ENCODE measurements at places on chromosomes 4 and X.

DNA sequence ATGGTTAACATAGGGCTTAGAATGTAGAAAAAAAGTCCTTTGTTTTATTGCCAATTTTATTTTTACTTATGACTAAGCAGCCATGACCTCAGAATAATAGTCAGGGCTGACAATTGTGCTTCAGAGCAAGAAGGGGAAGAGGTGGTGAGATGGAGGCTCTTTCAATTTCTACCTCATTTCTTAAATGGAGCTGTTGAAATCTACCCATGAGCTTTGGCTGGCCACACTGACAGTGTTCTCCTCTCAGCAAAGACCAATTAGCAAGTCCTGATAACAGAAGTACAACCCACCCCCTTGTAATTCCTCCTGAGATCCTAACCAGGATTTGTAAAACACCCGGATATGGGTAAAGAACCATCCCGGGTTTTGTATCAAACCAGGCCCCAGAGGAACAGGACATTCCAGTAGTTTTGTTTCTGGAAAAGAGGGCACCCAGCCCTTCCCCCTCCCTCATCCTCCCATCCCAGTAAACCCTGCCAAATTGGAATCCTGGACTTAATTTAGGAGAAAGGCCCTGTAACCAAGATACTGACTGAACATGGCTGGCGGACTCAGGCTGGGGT lies at the start of gene HEPH:
HEPH (plus strand) TSS at position 399 of the 563 bp plus-strand sequence. CDS start 6,324 bp downstream, outside the sequence.
- DNase-seq, result no peak

DNA sequence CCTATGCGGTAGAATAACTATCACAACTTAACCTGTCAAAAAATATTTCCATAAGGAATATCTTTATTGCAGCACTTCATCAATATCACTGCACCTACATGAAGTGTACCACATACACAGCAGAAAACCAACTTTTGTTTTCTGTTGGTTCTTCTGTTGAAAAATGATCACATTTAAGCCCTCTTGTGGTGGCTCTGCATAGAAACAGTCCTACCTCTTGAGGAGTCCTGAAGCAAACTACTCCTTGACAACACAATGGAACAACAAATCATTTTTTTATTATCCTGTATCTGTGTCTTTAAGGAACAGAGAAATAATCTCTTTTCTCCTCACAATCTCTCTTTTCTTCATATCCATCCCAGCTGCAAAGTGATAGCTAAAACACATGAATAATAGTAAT lies 39.8 kb upstream of the ATOH1 start:
- DNase-seq, result no peak

DNA sequence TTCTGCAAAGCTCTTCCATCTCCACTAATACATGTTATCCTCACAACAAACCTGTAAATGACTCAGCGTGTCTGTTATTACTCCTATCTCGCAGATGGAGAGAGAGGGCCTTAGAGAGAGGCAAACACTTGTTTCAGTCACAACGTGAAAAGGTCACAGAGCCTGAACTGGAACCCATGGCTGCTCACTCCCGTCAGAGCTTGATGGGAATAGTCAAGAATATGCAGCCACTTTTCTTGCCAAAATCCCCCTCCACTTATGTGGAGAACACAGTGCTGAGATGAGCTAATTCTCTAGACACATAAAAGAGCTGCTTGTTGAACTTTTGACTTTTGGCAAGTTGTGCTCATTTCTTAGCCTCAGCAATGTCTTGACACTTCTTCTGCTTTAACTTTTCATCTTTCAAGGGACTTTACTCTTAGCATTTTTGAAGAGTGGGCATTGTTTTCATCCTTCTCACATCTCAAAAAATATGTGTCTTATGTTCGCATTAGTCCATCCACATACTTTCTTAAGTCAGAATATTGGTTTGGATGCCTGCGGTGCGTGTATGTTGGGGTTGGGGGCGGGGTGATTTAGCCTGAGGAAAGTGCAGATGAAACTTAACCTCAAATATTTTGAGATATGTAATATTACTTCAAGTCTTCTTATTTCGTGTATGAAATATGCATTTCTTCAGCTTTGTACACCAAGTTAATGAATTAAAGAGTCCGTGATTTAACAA lies 69.2 kb downstream of the SYNPO2 start:
- DNase-seq, result peak; percentile 10

- no peak for DNase-seq
These were observed 47.4 kb upstream of the GPM6B start for GRCh38 chrX:13864264-13864663.

DNA sequence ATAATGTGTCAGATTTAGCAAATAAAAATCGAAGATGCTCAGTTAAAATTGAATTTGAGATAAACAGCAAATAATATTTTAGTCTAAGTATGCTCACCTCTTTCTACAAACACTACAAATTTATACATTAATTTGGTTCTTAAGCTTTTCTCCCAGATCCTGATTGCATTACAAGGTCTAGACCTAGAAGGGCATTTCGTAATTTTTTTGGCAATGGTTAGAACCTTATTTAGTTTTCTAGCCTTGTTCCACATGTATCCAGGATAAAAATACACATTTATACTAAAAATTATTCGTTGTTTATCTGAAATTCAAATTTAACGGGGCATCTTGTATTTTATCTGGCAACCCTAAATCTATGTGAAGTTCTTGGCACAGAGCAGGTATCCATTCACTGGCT lies 2.5 kb upstream of the CDKL5 start:
- DNase-seq, result no peak

- DNase-seq, result no peak
These were observed 19.5 kb upstream of the HADH start for GRCh38 chr4:107970063-107970798.

- DNase-seq, result no peak
These were observed 381 bp downstream of the TXK start for GRCh38 chr4:48133669-48134068.

DNA sequence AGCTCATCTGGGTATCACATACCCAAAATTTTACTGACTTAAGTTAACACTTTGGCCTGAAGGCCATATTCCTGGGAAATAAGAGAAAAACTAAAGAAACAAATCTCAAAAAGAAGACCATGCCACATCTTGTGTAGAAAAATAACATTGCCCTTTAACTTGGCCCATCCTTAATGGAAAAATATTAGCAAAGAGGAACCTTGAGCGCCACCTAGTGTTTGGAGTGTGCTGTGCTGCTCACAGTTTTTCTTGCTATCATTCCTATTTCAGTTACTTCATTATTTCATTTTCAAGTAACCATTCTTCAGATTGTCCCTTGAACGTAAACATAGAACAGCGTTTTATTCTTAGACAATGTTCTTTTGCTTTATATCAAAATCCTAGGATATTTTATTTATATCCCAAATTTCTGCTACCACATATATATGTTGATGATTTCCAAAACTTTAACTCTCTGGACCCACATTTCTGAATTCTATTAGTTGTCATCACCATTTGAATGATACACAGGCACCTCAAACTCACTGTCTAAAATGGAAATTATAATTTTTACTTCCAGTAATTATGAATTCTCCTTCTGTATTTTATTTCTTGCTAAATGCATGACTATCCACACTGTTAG lies 999.0 kb upstream of the ADGRL3 start:
- DNase-seq, result peak; percentile 34

- DNase-seq, result no peak
These were observed 83.5 kb downstream of the CHRNA9 start for GRCh38 chr4:40418430-40419230.

DNA sequence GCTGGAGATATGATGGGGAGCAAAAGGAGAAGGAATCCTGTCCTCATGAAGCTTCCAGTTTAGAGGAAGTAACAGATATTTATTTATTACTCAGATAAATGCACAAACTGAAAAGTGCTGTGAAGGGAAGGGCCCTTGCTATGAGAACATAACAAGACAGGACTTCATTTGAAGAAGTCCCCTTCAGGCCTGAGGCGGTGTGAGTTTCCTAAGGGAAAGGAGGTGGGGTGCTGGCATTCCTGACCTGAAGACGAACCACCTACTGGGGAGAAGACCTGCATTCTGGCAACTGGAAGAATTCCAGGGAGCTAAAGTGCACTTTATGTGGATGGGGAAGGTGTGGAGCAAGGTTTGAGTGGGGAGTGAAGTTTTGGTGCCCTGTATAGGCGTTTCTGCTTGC lies 15.9 kb upstream of the SPARCL1 start:
- DNase-seq, result no peak

GRCh38 chrX:9310616-9311015 lies 154.2 kb upstream of the TBL1X start:
- no peak for DNase-seq

DNA sequence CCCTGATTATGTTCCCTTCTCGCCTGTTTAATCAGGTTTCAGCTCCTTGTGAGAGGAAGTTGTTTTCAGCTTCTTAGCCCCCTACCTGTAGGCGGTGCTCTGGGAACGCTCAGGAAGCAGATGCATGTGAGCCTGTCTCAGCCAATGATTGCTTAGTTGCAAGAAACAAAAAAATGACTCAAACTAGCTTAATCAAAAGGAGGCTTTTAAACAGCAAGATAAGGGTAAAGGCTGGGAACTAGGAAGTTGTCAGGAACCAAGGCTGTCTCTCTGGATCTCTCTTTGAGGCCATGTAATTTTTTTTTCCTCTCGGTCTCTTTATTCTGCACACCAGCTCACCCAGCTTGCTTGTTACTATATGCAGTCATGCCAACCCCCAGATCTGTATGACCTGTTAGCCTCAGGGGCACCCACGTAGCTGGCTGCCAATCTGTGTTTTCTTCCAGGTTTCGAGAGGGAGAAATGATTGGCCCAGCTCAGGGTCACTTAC lies 109.1 kb downstream of the PTTG2 start:
- peak; percentile 47 for DNase-seq

DNA sequence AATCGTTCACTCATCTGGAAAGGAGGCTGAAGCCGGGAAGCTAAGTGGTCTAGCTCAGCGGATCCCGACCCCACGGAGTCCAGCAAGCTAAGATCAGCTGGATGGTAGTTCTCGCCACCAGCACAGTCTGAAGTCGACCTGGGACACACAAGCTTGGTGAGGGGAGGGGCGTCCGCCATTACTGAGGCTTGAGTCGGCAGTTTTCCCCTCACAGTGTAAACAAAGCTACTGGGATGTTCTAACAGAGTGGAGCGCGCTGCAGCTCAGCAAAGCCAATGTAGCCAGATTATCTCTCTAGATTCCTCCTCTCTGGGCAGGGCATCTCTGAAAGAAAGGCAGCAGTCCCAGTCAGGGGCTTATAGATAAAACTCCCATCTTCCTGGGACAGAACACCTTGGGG lies 555.4 kb downstream of the BCOR start:
- DNase-seq, result no peak

DNA sequence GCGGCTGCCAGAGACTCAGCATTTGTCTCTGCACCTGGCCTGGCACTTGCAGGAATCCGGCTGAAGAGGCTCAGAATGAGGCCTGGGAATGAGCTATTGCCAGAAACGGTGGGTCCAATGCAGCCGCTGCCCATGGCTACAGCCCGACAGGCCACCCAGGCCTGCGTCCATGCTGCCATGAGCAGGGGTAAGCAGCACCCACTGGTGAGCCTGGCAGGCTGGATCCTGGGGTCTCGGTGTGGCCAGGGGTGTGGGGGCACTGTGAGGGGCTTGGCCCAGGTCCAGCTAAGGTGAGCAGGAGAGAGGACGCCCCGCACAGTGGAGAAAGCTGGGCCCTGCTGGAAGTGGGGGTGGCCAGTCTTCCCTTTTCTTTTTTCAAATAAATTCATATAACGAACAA lies 60.3 kb upstream of the MXD4 start:
- no peak for DNase-seq

DNA sequence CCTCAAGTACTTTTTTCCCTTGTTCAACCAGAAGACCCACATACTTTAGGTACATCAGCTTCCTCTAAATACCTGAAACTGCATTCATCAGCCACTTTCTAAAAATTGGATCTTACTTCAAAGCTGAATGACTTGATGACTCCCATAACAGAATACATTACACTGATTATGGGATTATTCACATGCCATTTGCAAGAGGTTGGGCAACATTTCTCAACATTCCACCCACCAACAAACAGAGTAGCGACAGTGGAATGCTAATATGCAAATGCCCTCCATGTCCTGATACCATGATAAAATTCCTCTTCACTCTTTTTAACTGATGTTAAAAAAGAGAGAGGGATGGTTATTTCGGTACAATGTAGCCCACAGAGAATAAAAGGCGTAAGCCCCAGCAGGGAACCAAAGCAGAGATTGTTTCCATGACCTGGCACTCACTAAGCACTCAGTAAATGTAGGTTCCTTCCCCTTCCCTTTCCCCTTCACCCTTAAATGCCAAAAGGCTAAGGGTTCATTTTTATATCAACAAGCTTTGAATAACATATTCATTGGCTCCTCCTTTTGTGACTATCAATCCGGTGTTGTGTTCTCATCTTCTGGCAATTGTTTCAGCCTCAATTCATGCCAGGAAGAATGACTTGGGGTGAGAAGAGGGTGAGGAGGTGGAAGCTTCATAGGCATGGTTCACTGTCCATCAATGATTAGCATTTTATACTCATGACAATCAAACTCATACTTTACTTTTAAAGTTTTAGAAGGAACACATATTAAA lies 317.2 kb downstream of the DHX15 start:
- no peak for DNase-seq

- DNase-seq, result peak; percentile 62
These were observed 23.6 kb downstream of the CA5B start for GRCh38 chrX:15761564-15762191.

DNA sequence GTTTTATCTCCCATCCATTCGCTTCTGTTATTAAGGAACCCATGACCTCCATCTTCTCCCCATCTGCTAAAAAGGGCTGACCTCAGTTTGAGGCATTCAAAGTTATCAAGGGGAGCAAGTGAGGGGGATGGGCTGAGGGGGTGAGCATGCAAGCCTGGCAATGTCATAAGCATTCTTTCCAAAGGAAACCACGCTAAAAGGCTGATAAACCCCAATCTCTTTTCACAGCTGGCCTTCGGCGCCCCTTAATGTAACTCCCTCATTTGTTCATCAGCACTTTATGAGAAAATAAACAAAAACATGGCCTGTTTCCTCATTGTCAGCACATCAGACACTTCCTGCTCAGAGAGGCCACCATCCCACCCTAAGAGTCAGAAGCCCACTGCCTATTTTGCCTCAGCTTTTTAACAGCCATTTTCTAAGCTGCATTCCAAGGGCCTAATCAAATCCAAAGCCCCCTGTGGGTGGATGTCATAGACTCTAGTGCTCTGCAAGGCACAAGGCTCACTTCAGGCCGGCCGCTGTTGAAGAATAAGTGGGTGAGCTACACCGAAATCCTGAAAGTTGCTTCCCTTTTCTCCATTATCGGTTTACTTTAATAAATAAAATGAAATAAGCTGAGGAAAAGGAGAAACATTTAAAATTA lies 92.0 kb upstream of the SRD5A3 start:
- DNase-seq, result no peak

- DNase-seq, result no peak
These were observed 112.7 kb downstream of the ASMT start for GRCh38 chrX:1727531-1728027.

GRCh38 chr4:114076899-114077570 lies 97.6 kb upstream of the ARSJ start:
- no peak for DNase-seq
